ENCODE measurements at places on chromosomes 1 and 21.

- DNase-seq: no peak
Measured at GRCh38 chr1:9253453-9254105, 19.0 kb downstream of the H6PD start.

GRCh38 chr1:87169263-87169910 lies 159.3 kb upstream of the LMO4 start:
- DNase-seq: no peak

- no peak for DNase-seq
Measured at GRCh38 chr1:40053138-40053887, 12.8 kb downstream of the CAP1 start.

DNA sequence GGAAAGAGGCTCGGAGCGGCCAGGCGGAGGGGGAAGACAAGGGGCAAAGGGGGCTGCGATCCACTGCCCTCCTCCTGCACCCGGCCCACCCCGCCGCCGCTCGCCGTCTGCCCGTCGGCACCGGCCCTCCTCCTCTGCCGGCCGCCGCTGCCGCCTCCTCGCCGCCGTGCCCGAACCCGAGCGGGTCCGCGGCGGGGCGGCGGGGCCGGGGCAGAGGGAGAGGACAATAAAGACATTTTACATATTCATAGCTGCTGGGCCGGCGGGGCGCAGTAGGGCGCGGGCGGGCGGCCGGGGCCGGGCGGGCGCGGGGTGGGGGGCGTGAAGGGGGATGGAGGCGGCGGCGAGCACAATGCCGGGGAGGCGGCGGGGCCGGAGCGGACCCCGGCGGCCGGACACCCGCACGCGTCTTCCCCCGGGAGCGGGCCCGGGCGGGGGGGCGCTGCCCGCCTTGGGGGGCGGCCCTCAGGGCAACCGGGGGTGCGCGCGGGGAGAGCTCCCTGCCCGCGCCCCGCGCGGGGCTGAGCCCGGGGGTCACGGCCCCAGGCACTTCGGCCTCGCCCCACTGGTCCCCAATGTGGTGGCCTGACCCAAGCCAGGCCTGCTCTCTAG lies 546 bp downstream of the POU2F1 start:
- no peak for DNase-seq

DNA sequence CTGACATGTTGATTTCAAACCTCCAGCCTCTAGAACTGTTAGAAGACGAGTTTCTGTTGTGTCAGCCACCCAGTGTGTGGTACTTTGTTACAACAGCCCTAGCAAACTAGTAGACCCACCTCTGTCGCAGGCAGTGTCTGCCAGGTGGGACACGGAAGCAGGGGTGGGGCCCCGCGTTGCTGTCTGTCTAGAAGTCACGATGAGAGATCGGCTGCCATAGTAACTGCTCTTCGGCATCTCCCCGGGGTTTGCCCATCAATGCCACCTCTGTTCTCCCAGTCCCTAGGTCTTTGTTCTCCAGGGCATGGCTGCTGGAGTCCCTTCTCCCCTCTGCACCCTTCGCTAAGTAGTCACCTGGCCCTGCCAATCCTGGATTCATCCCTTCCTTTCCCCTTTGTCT lies 15.2 kb upstream of the CLSTN1 start:
- DNase-seq: no peak

GRCh38 chr1:113683384-113684152 lies 75.7 kb downstream of the PHTF1 start:
- DNase-seq: no peak

- peak; percentile 48 for DNase-seq
Measured at GRCh38 chr1:155911156-155912055, at the start of gene RIT1. RIT1 (minus strand) TSS chr1:155911349; CDS start chr1:155910761, 588 bp downstream.

DNA sequence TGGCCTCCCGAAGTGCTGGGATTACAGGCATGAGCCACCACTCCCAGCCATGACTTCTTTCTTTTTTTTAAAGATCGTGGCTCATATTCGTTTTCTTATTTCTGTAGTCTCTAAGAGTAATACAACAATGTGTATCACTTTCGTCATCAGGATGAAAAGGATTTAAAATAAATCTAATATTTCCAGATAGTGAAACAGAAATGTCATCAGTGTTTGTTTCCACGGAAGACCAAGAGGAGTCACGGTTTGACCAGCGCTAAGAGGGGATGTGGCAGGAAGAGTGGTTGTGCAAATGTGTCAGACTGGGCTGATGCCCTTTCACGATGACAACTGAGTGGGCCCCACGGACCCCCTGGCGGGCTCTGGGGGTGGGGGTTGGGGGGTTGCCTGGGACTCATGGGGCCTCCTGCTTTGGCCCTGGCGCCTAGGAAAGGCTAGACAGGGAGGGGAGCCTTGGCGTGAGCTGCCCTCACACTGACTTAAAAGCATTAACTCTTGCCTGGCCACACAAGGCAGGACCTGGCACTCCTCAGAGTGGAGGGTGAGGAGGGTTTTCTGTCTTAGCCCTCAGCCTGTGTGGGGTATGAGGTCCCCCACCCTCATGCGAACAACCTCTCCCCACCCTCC lies 8.4 kb downstream of the SOX13 start:
- DNase-seq: no peak

DNA sequence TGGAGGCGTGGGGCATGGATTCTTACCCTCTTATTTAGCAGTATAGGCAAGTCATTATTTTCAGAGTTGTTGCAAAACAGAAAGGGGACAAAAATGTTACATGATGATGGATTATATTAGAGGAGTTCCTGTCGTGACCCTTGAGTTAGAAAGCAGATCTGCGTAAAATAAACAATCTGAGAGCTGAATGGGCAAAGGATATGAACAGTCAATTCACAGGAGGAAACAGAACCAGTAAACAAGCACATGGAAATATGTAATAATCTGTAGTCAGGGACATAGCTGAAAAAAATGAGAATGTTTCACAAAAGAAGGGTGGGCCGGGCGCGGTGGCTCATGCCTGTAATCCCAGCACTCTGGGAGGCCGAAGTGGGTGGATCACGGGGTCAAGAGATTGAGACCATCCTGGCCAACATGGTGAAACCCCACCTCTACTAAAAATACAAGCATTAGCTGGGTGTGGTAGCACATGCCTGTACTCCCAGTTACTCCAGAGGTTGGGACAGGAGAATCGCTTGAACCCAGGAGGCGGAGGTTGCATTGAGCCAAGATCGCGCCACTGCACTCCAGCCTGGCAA lies 20.9 kb downstream of the RCAN1 start:
- DNase-seq: no peak

DNA sequence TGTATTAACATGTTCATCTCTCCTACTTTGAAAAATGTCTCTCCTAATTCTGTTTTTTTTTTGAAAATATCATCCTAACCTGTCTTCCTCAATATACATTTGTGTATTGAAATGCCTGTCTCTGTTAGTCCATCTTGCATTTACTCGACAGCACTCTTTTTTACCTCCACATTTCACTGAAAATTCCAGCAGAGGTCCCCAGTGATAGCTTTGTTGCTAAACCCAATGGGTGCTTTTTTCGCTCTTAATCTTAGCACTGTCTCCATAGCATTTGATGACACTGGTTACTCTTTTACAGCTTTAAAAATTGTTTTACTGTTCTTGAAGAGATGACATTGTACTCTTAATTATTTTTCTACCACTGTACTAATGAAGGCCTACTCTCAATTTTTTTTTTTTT lies 10.8 kb downstream of the OSBPL9 start:
- DNase-seq: no peak

DNA sequence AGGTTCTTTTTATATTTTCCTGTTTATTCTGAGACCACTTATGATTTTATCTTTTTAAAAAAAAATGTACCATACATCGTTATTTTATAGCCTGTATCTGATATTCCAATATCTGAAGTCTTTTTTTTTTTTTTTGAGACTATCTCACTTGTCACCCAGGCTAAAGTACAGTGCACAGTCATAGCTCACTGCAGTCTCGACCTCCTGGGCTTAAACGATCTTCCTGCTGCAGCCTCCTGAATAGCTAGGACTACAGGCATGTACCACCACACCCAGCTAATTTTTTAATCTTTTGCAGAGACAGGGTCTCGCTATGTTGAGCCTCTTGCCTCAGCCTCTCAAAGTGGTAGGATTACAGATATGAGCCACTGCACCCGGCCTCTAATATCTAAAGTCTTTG lies 25.1 kb downstream of the BCAR3 start:
- DNase-seq: no peak

DNA sequence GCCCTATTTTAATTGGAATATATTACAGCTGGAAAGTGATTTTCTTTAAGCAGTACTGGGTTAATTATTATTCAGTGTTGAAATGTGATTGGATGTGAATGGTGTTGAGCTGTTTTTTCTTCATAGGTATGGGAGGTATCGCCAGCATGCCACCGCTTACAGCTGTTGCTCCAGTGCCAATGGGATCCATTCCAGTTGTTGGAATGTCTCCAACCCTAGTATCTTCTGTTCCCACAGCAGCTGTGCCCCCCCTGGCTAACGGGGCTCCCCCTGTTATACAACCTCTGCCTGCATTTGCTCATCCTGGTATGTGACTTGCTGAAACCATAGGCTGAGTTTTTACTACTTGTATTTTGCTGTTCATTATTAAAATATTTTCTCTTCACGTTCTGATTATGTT lies 107.7 kb downstream of the ITSN1 start:
- DNase-seq: no peak

All from 8988T (cell line).